ENCODE measurements at places on chromosomes 5 and 9. TPM values are rescaled to one million over a fixed set of nuclear protein-coding genes. Genes with fewer than 3 reads are reported as not detected.

GRCh38 chr5:117454716-117455212 lies 880.1 kb upstream of the SEMA6A start:
- peak; percentile 29 for DNase-seq

ZNF367 gene
- total RNA-seq, result 24.7 TPM

SAXO1 gene
- not detected for total RNA-seq

DNA sequence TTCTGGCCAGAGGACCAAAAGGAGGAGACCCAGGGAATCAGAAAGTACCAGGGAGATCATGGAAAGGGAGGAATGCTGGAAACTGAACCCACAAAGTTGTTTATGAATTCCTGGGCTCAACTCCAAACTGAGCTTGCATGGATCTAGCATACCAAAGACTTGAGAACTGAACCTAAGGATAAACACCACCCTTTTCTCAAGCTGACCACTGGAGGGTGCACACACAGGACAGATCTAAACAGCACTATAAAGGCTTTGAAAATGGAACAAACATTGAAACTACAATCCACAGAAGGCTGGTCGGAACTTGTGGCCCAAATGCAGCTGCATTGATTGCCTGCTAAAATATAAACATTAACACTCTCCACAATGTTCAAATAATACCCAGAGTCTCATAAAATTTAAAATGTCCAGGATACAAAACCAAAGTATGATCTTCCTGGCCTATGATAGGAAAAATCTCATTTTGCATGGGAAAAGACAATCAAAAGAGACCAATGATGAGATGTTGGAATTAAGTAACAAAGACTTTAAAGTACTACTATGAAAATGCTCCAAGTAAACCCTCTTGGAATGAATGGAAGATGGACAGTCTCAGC lies 15.6 kb upstream of the IRF1 start:
- DNase-seq, result peak; percentile 20

- DNase-seq, result no peak
These were observed 201.1 kb downstream of the IRX1 start for GRCh38 chr5:3796736-3797135.
